ENCODE measurements at places on chromosomes 11 and 22.

DNA sequence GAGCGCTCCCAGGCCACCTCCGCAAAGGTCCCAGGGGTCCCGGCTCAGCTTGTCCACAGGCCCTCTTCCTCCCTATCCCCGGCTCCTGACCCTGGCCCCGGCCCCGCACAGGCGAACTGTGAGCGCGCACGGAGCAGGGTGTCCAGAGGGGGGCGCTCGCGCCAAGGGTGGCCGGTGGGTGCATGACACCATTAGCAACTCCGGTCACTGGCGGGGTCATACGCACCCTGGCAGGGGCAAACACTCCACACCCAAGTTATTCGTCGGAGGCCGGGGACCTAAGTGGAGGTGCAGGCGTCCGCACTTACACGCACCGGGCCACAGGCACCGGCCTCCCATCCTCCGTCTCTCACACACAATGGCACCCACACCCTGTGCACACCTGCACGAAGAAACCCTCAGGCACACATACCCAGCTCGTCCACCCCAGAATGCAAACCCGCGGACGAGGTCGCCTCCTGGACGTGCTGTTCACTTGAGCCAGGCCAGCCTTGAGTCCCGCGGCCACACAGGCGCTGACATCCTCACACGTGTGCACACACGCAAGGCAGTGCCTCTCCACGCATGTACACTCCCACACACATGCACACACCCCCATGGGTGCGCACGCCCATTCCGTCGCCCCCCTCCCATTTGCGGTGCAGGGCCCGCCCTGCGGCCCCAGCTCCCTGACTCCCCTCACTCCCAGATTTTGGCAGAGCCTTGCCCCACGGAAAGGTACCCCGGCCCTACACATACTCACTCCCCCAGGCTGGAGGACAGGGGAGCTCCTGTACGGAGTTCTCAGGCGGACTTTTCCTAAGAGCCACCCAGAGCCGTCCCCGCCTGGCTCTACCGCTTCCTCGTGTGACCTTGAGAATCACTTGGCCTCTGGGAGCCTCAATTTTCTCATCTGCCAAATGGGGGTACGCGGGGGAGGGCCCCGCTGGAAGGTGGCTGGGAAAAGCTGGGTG is at the start of gene RASGRP2:
TSS of gene RASGRP2 (minus strand) at position 552 of the 953 bp plus-strand sequence. CDS start 1,276 bp downstream, outside the sequence.
- DNase-seq, result no peak

DNA sequence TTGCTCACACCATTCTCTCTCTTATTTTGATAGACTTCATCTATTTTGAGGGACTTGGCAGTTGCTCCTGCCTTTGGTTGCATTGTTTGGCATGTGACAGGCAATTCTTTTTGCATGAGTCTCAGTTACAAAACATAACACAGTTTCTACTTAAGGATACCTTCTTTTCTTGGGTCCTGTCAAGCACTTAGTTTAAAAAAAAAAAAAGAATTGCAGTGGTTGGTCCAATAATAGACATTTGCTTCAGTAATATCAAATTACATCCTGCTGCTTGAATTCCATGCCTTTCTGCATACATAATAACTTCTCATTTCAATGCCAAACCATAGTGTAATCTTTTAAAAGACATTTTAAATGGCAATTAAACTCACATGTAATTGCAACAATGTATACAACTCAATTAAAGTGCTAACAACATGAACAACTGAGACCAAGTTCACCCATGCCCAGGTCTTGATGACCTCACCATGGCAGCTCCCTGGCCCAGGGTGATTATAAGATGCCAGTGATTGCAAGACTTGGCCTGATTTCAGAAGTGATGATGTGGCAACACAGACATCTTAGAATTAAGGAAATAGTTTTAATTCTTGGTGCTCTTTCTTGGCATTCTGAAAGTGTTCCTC is 32.2 kb upstream of the PLET1 start:
- no peak for DNase-seq

- no peak for DNase-seq
Observed at GRCh38 chr11:73622926-73623593, 23.3 kb upstream of the PLEKHB1 start.

DNA sequence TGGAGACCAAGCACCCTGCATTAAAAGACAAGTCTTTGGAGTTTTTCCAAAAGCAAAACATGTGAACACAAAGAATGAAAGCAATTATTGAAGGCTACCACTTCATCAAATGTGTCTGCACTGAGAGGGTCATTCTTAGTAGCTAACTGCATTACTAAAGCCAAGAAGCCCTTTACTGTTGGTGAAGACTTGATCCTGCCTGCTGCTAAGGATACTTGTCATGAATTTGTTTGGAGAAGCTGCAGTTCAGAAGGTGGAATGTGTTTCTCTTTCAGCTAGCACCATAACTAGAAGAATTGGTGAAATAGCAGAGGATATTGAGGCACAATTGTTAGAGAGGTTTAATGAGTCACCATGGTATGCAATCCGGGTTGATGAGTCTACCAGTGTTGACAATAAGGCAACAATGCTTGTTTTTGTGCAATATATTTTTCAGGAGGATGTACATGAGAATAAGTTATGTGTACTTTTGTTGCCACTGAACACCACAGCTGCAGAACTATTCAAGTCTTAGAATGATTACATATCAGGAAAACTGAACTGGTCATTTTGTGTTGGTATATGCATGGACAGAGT is 457.3 kb upstream of the ISX start:
- no peak for DNase-seq

All from cerebellar cortex (tissue), 1 donor.